ENCODE measurements at places on chromosomes 6 and 20.

- DNase-seq, result no peak
Observed at GRCh38 chr6:52621631-52622030, 44.8 kb upstream of the TRAM2 start.

GRCh38 chr20:52004018-52004417 lies 187.6 kb downstream of the ZFP64 start:
- no peak for DNase-seq

DNA sequence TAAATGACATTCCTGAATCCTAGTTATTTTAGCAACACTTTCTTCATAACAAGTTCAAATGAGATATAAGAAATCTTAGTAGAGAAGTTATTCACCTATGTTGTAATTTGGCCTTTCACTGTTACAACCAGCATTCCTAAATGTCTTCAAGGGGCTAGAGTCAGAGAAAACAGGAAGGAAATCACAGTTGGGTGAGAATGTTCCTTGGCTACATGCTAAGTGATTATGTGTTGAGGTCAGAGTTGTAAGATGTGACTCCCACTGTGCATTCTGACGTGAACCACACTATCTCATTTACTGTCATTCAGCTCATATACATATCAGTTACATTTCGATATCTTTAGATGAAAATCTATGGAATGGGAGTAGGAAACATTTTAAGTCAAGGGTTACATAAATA lies 51.0 kb upstream of the MLIP start:
- DNase-seq, result no peak

GRCh38 chr6:2890976-2891767 lies 11.9 kb downstream of the SERPINB9 start:
- DNase-seq, result no peak

- DNase-seq, result no peak
Observed at GRCh38 chr6:1724124-1724523, 114.4 kb downstream of the FOXC1 start.

- DNase-seq, result no peak
Observed at GRCh38 chr6:126625019-126625418, 285.1 kb downstream of the CENPW start.

GRCh38 chr6:18823782-18824386 lies 436.7 kb downstream of the RNF144B start:
- DNase-seq, result no peak

DNA sequence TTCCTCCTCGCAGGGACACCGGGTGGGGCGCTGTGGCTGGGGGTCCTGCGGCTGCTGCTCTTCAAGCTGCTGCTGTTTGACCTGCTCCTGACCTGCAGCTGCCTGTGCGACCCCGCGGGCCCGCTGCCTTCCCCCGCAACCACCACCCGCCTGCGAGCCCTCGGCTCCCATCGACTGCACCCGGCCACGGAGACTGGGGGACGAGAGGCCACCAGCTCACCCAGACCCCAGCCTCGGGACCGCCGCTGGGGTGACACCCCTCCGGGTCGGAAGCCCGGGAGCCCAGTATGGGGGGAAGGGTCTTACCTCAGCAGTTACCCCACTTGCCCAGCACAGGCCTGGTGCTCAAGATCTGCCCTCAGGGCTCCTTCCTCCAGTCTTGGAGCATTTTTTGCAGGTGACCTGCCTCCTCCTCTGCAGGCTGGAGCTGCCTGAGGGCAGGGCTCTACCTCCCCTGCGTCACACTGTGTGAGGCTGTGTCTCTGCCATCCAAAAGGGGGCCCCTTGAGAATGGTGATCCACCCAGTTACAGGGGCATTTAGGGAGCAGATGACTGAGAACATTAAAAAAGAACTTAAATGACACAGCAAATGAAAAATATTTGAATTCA lies 3.9 kb upstream of the CNPY3 start:
- no peak for DNase-seq

- DNase-seq, result no peak
Observed at GRCh38 chr6:52157301-52157941, 28.8 kb upstream of the IL17A start.

DNA sequence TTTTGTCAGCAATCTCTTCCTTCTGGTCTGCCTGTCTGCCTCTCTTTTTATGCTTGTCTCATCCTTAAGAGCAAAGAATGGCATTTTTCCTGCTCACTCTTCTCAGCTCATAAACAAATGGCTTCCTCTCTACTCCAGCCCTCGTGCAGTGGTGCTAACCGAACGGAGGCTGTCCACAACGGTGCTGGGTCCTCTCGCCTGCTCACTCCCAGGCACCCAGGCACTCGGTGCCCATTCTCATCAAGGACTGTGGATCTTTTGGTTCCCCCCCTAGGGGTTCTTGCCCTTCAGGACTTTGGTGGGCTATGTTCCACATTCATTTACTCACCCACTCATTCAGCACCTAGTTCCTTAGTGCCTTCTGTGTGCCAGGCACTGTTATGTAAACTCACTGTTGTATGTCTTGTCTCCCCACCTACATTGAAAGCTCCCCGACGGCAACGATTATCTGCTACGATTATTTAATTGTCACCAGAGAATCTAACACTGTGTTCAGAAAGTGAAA lies 113.9 kb downstream of the FYN start:
- DNase-seq, result no peak

- DNase-seq, result no peak
Observed at GRCh38 chr6:39560915-39561314, 164.3 kb downstream of the KIF6 start.

DNA sequence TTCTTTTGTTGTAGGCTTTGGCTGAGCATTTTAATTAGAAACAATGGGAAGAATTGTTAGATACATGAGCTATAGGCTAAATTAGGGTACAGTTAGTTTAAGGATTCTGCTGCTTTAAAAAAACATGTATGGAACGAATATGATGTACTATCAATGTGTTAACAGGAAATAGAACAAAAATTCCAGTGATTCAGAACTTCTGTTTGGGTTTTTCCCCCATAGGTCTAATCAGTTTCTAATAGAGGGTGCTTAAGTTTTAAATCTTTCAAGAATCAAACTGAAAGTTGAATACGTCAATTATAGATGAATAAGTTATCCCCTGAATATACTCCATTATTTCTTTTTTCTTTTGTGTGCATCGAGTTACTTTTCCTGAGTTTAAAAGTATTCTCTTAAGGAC lies 1.9 kb downstream of the TAB2 start:
- DNase-seq, result no peak

GRCh38 chr6:28206928-28207509 lies 18.1 kb upstream of the ZSCAN9 start:
- no peak for DNase-seq

- DNase-seq, result no peak
Observed at GRCh38 chr6:14546036-14546435, 428.5 kb downstream of the CD83 start.

GRCh38 chr6:1382883-1383728 lies 6.3 kb upstream of the FOXF2 start:
- no peak for DNase-seq

DNA sequence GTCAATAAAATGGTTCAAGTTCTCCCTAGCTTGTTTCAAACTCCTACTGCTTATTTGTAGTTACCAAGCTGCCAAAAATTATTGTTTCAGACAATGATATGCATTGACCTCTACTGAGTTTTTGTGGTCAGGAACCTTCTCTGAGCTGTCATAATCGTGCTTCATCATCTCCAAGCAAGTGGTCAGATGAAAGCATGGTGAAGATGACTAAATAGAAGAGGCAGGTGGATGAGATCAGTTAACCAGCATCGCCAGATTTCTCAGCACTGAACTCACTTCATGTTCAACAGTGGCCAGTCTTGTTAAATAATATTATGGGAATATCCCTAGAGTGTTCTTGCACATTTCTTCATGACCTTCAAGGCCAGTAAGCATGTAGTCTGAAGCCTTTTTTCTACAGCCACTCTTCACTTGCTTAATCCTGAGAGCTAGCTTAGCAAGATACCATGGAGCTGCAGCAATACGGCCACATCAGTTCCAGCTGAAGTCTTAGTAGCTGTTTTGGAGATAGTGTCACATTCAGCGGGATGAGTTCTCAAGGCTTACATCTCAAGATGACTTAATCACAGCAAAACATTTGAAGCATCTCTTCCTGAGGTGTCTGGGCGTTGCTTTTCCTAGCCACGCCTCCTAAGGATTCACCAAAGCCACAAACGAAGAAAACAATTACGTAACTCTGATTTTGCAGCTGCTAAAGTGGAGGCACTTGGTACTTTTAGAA lies 101.6 kb upstream of the TMEM30A start:
- no peak for DNase-seq

DNA sequence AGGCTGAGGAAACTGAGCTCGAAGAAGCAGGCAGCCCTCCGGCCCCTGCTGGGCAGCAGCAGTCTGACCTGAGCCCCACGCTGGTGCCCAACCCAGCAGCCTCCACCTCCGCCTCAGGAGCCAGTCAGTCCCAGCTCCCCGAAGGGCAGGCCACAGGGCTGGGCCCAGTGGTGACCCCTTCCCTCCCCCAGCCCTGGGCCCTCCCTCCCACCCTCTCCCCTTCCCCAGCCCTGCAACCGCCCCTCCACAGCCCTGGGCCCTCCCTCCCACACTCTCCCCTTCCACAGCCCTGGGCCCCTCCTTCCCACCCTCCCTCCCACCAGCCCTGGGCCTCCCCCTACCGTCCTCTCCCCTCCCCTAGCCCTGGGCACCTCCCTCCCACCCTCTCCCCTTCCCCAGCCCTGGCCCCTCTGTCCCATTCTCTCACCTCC lies 115.0 kb downstream of the TAF4 start:
- no peak for DNase-seq

DNA sequence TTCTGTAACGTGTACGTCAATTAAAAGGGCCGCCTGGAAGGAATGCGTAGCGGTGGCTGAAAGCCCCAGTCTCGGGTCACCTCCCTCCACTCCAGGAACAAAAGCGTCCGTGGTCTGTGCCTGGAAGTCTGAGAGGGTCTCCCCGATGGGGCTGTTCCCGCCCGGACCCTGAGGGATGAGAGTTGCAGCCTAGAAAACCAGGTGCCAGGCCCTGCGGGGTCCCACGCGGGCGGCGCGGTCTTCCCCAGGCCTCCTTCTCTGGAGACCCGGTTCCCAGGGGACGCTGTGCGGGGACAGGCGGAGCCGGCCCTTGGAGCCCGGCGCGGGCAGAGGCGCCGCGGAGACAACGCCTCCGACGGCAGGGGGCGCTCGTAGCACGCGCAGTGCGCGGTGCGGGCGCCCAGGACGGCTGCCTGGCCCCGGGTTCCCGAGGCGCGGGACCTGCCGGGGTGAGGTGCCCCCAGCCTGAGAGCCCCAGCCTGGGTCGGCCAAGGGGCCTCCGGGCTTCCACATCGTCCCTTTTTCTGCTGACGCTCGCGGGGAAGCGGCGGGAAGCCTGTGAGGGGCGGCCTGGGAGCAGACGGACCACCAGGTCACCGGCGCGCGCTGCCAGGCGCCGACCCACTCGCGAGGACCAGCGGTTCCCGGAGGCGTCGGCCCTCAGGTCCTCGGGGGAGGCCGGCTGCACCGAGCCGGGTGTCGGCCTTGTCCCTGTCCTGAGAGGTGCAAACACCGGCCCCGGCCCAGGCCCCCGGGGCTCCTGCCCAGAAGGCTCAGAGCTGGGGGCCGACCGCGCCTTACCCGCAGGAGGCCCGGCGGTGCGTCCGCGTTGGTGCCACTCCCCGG lies 5.3 kb upstream of the FOXC1 start:
- DNase-seq, result no peak

GRCh38 chr6:44668391-44668930 lies 281.0 kb downstream of the CDC5L start:
- no peak for DNase-seq

DNA sequence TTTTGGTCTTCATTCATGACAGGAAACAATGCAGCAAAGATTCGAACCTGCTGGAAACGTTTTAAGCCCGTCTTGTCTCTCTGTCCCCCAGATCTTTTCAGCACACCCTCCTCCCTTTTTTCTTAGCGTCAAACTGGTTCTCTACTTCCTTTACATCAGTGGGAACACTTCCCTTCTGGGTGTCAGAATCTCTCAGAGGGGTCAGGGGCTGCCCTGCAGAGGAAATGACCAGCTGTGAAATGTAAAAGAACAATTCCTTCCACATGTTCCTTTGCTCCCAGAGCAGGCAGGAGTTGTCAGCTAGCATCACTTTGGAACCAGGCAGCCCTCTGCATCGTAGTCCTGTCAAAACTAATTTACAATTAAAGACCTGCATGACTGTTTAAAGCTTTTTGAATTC lies 619.0 kb downstream of the TFAP2A start:
- no peak for DNase-seq

GRCh38 chr20:17909869-17910321 lies 58.7 kb downstream of the SNX5 start:
- no peak for DNase-seq

DNA sequence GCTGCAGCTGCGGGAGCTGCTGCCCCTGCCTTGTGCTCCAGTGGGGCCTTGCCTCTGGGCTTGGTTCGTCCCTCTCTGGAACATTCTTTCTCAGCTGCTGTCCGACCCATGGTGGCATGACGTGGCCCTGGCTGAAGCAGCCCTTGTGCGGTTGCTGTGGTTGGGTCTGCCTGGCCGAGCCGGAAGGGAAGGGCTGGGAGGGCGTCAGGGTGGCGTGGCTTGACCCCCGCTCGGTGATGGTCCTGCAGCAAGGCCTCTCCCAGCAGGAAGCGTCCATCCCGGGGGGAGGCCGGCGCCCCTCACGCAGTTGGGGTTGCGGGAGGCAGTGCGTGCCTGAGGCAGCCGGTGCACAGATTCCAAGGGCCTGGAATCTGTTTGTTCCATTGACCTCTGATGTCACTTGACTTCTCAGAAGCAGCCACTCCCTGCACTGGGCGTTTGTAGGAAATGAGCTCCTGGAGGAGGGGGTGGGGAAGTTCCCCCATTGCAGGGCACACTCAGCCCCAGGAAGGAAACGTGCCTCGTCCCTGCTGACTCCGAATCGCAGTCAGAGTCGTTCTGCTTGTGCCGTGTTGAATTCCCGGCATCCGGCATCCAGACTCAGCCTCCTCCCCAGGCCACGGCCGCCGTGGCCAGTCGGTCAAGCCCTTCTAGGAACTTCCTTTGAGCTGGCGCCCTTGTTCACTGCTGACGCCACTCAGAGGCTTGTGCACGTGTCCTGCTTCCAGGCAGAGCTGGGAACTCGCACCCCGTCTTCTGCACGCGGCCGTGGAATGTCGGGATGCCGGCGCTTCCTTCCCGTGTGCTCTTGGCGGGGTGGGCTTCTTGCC lies 9.7 kb upstream of the TNFRSF6B start:
- no peak for DNase-seq

DNA sequence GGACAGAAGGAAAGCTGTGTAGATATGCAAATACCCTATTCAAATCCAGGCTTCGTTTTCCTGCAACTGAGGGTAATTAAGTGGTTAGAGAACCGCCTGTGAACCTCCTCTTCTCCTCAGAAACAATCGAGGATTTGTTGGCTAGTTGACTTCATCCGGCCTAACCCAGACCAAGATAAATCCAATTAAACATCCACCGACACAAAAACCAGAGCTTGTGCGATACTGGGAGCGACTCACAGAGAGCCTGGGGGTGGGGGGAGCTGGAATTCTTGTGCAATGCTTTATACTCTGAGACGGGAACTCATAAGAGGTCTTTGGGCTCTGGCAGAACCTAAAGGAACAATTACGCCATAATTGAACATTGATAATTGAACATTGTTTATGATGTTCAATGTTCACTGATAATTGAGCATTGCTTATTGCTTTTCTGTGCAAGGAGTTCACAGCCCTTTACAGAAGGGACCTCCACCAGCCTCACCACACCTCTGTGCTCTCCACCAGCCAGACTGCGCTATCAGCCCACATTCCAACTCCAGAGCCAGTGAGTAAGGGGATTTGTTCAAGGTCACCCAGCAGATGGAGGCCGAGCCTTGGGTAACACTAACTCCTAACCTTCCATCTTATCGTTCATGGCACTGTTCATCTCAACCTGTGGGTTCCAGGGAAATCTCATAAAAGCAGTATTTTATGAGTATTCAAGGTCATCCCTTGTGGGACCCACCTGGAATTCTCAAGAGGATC lies 429.6 kb upstream of the JARID2 start:
- DNase-seq, result no peak

- DNase-seq, result no peak
Observed at GRCh38 chr20:20466341-20466879, 98.5 kb downstream of the INSM1 start.

All from NCI-H1092 (cell line).